ENCODE measurements at places on chromosomes 5 and 9.

GRCh38 chr9:4739587-4740387 is 1.2 kb downstream of the AK3 start:
- H3K4me3 ChIP-seq, result peak overlapping the region; percentile 90
- no peaks in the 10 kb centered on the region for H3K36me3 ChIP-seq
- peak; percentile 37 for DNase-seq

DNA sequence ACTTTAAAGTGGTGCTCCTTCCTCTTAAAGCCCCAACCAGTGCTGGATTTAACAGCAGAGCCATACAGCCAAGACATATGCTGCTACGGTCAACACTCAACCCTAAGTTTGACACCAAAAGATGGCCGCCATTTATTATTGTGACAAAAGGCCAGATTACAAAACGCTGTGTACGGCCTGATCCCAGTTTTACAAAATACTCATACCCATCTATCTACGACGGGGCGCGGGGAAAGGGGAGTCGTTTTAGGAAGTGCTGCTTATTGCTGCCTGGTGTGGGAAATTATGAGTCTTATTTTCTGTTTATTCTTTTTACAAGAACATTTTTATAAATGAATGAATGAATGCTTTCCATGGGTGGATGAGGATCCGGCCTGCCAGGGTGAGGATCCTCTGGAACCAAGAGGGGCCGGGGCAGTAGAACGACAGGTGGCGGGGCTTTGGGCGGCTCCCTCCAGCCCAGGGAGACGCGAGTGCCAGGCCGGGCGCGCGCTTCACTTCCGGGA is 457 bp upstream of the IDNK start:
- no peak overlapping the region for H3K27ac ChIP-seq
- H3K27me3 ChIP-seq, result no peaks in the 10 kb centered on the region
- H3K4me3 ChIP-seq, result peak overlapping the region; percentile 72
- DNase-seq, result no peak

DNA sequence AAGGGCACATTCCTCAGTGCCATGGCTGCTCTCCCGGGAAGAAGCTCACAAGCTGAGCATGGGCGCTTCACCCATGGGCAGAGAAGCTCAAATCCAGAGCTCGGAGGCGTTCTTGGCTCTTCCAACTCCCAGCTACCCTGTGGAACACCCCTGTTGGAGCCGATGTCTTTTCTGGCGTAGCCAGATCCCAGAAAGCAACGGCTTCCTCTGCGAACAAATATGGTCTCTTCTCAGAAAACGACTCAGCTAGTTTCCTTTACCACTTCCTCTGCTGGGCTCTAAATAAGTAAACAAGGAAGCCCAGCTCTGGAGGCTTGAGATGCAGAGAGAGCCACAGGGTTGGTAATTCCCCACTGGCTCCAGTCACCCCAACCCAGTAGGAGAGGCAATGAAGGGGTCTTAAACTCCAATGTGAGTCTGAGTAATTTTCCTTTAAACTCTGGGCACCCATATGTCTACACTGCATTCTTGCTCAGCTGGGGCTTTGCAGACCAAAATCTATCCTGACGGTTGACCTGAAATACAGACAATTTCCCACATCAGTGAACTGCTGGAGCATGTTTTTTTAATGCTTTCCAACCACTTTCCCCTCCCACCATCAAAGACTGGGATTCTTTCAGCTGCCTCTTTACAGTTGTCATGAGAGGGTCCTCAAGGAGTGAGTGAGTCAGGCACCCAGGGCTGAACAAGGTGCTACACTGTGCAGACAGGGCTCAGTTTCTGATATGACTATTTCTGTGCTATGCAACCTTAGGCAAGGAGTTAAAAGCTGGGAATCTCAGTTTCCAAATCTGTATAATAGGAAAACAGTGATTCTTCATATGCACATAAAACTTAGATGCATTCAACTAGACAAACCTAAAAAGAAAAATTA is at the start of gene LCP2:
Gene LCP2, minus strand, starts transcription at position 189 of the 874 bp plus-strand sequence. Its CDS starts 166 bp downstream, at position 23.
- no peaks in the 10 kb centered on the region for H3K4me1 ChIP-seq
- H3K27me3 ChIP-seq, result peaks cover 8% of the 10 kb centered on the region
- no peaks in the 10 kb centered on the region for H3K36me3 ChIP-seq
- no peak within 1 kb of the TSS for H3K4me3 ChIP-seq
- DNase-seq, result no peak
- H3K27ac ChIP-seq, result no peak within 1 kb of the TSS

DNA sequence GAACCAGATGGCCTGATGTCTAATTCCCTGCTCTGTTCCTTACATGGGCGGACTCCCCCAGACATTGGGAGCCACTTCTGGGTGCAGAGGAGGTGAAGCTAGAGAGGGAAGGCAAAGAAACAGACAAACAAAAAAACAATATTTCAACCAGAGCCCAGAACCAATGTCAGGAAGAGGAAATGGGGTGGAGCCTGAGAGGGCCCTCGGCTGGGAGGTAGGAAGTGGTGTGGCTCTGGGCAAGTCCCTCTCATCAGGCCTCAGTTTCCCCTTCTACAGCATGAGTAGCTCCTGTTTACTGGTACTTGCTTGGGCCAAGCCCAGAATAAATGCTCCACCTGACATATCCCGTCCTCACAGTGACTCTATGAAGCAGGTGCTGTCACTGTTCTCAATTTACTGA is 11.1 kb downstream of the SH2D3C start:
- H3K36me3 ChIP-seq, result no peaks in the 10 kb centered on the region
- DNase-seq, result no peak
- peaks cover 18% of the 10 kb centered on the region for H3K4me1 ChIP-seq
- H3K4me3 ChIP-seq, result no peak overlapping the region

- no peak for DNase-seq
Measured at GRCh38 chr9:117839862-117840261, 135.7 kb downstream of the TLR4 start.

DNA sequence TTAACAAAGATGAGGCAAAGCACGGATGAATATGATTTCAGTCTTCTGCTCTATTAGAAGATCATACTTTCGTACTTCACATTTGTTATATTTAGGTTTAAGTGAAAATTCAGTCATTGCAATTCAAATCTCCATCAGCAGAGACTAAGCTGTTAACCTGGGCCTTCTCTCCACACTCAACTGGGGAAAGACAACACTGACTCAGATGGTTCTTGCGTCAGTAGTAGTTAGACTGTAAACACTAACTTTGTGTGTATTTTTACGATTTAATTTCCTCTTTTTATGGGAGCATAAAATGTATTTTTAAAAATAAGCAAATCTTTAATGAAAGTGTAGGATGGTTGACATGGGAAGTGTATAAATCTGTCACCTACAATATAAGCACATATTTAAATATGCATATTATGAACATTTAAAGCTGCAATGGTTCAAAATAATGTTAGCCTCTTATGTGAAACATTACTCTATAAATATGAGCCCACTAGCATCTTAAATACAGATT is 42.7 kb upstream of the ZNF608 start:
- no peak overlapping the region for H3K27ac ChIP-seq
- H3K27me3 ChIP-seq, result no peaks in the 10 kb centered on the region
- peak; percentile 23 for DNase-seq
- no peaks in the 10 kb centered on the region for H3K36me3 ChIP-seq

GRCh38 chr9:27664121-27664779 is 91.0 kb upstream of the C9orf72 start:
- H3K27ac ChIP-seq, result no peak overlapping the region
- H3K4me1 ChIP-seq, result no peaks in the 10 kb centered on the region
- H3K36me3 ChIP-seq, result no peaks in the 10 kb centered on the region
- DNase-seq, result no peak
- H3K27me3 ChIP-seq, result no peaks in the 10 kb centered on the region

- peaks cover 78% of the 10 kb centered on the region for H3K27me3 ChIP-seq
- no peak for DNase-seq
- H3K4me3 ChIP-seq, result no peak overlapping the region
- H3K4me1 ChIP-seq, result peaks cover 1% of the 10 kb centered on the region
- no peak overlapping the region for H3K27ac ChIP-seq
- H3K36me3 ChIP-seq, result no peaks in the 10 kb centered on the region
Measured at GRCh38 chr9:36832164-36832795, 201.8 kb downstream of the PAX5 start.

All from mesenchymal stem cell (in vitro differentiated cells and primary cell).